Muscle of back (tissue), 13 donors: ENCODE measurements at places on chromosomes 2 and 18. TPM values are rescaled to one million over a fixed set of nuclear protein-coding genes. Genes with fewer than 3 reads are reported as not detected.

GRCh38 chr18:14947482-14948162 is 199.7 kb downstream of the ANKRD30B start:
- no peak for DNase-seq

Gene PLA2R1
- polyA plus RNA-seq = 3.9 TPM

- DNase-seq = no peak
Measured at GRCh38 chr2:130380096-130380934, 24.5 kb downstream of the PTPN18 start.

DNA sequence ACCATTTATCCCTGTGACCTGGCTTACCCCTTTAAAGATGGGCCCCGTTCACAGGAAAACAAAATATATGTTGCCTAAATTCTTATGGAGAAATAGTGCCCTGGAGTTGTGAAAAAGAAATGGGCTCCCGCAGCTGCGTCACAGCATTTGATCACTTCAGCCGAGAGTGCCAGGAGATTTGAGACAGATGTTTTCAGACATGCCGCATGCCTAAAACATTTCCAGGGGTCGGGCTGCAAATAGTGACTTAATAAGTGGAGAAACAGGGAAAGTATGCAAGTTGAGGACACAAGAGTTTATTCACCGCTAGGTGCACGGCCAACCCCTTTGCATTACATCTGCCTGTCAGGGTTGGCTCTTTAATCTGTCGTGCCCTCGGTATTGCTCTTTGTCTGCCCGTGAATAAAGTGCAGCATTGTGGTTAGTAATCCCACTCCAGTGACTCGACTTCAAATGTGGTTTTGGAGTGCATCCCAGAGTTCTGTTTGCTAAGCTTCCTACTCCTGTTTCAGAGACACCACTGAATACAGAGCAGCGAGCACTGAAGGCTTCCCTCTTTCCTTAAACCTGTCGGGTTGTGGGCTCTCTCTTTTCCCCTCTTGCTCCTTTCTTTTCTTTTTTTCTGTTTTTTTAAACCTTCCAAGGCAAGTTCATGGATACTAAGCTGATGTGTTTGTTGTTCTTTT is 187.5 kb downstream of the LTBP1 start:
- DNase-seq = peak; percentile 86

Gene CHCHD5
- polyA plus RNA-seq = 19.7 TPM

GRCh38 chr2:148935791-148936190 is 60.8 kb downstream of the KIF5C start:
- no peak for DNase-seq

Gene FZD7
- 30.6 TPM for polyA plus RNA-seq

DNA sequence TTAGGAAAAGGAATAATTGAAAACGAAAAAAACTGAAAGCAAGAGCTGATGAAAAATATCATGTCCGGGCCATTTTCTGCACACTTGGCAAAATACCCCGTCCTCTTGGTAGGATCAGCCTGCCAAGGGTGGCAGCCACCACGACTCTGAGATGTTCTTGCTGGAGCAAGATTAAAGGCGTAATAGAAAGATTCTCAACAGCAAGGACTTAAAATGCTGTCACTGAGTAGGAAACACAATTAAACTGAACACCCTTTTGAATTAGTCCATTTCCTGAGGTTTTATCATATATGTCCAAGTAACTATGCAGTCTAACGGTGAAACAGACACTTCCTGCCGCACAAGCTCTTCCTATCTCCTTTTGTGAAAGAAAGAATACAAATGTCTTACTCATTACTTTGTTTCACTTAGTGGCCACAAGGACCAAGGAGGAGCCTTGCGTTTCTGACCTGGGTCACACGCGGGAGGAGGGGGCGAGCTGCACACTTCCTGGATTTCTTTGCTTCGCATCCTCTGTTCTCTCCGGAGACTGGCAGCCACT is 222.7 kb downstream of the PIEZO2 start:
- DNase-seq = peak; percentile 67

- no peak for DNase-seq
Measured at GRCh38 chr18:25192065-25192464, 159.9 kb downstream of the ZNF521 start.
